Cortex of kidney (tissue), 1 donor: ENCODE measurements at places on chromosomes 12 and 14.

DNA sequence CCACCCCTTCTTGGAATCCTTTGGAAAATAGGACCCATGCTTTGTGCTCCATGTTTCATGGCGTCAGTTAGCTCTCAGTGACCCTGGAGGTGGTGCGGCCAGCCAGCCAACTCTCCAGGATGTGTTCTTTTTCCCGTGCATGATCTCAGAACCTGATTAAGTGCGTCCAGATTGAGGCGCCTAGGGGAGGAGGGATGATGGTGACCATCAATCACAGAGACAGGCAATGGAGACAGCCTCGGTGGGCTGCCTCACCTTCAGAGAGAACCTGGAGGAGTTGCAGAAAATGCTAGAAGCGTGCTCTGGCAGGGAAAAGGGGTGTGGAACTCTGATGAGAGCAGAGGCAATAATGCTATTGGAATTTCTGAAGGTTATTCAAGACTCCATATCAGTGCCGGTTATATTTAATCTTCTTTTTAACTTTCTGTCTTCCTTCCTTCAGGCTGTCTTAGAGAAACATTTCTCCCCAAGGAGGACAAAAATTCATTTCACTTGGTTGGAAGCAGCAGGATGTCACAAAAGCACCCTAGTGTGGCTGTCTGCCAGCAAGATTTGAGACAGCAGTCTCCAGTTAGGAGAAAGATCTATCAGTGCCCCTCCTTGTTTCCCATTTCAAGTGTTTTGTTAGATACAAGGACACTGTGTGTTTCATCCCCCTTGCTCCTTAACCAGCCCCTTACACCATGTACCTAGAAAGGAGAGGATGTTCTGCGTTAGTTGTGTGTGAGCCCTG is 53.3 kb upstream of the IGF1 start:
- no peak for DNase-seq

DNA sequence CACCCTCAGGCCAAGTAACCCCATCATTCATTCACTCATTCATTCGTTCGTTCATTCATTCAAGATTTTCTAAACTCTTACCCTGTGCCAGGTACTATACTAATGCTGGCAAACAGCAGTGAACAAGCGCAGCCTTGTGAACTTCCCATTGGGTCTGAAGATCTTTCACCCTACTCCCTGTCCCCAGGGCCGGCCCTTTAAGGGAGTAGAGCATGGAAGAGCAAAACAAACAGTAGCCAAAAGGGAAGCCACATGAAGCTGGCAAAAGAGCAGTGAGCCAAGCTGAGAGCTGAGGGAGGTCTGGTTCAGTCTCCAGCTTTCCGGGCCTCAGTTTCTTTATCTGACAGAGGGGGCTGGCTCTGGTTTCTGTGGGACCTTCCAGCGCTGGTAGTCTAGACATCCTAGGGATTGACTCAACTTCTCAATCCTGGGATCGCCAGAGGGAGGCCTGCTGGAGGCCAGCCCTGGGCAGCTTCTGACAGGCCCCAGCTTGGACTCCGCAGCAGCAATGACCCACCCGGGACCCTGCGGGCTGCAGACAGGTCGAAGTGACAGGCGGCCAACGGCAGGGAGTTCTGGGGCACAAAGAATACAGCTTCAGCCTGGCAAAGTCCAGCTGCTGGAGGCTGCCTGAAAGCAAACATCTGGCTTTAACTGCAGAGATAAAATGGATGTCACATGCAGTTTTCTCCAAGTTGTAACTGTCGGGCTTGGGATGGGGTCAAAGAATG is 27.1 kb downstream of the ACTN1 start:
- DNase-seq: no peak

- DNase-seq: no peak
Observed at GRCh38 chr14:88831284-88831683, 6.8 kb downstream of the TTC8 start.

DNA sequence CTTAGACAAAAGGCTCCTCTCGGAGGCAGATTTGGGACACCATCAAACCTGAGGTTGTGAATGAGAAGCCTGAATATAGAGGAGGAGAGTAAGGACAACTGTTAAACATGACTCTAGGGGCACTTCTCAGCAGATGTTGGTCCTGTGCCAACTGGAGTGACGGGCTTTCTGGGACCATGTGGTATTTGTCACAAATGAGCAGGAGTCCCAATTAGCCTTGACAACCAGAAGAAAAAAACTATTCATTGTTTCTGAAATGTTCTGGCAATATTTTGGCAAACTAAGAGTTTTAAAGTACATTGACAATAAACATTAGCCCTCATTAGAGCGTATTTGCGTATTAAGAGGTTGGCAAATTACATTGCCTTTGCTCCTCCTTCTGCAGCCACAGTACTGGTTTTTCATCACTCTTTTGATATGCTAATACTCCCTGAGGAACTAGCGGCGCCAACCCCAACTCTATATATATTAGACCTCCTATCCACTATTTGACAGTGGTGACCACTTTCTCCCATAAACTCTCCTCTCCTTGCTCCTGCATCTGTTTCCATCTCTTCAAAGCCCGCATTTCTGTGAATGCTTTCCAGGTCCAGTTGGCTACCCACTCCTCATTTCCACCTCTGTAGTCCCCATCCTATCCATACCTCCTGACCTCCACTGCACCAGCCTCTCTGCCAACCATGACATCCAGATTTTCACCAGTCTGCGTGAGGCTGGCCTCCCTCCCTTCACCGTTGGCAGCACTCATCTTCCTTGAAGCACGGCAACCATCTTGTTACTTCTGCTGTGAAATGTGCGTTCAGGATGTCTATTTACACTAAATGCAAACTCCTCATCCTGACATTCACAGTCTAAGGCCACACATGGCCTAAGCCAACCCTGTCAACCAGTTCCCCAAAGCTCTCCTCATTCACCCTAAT is 100.7 kb downstream of the ZFC3H1 start:
- no peak for DNase-seq

DNA sequence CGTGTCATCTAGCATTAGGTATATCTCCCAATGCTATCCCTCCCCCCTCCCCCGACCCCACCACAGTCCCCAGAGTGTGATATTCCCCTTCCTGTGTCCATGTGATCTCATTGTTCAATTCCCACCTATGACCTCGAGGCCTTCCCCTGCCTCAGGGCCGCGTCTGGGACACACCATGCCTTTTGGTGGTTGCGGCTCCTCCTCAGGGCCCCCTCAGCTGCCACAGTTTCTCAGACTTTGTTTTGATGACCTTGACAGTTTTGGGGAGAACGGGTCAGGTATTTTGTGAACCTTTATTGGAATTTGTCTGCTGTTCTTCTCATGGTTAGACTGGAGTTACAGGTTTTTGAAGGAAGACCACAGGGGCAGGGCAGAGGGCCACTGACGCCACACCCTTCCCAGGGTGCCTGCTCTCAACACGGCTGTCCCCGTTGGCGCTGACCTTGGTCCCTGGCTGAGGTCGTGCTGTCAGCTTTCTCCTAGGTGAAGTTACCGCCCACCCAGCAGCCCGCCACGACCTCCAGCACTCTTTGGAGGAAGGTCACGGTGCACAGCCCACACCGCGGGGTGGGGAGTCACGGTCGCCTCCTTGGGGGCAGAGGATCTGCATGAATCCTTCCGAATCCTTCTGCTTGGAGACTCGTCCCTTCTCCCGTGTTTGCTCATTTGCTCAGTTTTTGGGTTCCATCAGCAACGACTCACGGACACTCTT is 130.5 kb downstream of the KIF26A start:
- no peak for DNase-seq

DNA sequence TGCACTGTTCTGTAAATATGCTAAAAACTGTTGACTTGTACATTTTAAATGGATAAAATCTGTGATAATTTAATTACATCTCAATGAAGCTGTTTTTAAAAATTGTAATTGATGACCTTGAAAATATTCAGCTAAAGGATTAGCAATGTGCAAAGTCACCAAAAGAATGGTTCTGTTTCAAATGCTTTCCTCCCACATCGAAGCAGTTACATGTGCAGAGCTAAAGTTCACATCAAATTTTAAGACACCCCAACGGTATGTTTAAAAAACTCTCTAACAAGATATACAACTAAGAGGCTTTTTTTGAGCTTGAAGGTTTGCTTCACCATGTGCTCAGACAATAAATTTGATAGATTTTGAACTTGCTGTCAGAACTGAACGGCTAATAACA is 114.6 kb upstream of the KRAS start:
- no peak for DNase-seq

- DNase-seq: no peak
Observed at GRCh38 chr14:103930051-103930604, 1.9 kb downstream of the TDRD9 start.

GRCh38 chr14:99806836-99807235 is 13.6 kb downstream of the EML1 start:
- no peak for DNase-seq

GRCh38 chr12:67039995-67040860 is 228.9 kb upstream of the CAND1 start:
- no peak for DNase-seq

DNA sequence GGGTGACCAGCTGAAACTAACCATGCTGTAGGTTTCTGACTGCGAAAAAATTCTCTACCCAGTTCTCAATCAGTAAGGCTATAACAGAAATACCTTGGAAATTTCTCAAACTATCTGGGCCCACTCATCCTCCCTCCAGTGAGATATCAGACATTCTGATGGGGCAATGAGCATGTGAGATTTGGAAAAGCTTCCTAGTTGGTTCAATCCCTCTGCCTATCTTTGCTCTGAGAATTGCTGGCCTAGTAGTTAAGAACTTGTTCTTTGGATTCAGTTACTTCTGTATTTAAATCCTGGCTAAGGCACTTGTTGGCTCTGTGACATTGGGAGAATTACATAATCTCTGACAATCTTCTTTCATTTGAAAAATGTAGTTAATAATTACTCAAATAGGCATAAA is 119.4 kb downstream of the SLC15A5 start:
- no peak for DNase-seq

DNA sequence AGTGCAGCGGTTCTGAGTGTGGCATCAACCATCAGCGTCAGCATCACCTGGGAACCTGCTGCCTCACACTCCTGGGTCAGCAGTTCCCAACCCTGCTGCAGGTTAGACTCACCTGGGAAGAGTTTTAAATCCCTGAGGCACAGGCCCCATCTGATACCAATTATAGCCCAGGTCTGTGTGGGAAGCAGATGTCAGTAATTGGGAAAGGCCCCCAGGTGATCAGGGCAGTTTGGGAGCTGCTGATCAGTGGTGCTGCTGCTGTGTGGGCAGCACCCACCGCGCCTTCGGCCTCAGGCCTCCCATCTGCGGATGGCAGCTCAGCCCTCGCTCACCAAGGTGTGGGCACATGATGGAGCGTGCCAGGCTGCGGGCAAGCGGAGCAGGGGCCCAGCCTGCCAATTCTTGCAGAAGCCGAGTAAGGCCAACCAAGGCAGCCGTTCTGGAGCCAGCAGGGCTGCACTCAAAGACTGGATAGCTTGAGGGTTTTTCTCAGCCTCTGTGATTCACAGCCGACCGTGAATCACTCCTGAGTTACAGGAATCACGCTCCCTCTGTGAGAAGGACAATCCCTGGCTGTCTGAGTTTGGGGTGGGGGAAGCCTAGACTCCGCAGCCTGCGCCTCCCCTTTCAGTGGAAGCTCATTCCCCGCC is 155.6 kb upstream of the SFSWAP start:
- no peak for DNase-seq

DNA sequence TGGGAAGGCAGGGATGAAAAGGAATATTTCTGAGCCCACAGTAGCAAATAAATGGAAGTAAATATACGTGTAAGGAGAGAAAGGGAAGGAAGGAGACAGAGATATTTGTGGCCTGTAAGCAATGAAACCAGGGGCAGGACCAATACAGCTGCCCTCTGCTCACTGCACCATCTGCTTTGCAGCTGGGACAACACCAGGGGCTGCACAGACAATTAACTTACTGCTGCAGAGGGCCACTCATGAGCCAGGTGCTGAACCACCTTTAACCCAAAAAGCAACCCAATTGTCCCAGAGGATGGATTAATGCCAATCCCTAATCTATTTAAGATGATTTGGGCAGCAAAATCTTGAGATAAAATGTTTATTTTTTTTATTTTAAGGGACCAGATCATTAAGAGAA is 30.6 kb upstream of the TMX1 start:
- DNase-seq: no peak

DNA sequence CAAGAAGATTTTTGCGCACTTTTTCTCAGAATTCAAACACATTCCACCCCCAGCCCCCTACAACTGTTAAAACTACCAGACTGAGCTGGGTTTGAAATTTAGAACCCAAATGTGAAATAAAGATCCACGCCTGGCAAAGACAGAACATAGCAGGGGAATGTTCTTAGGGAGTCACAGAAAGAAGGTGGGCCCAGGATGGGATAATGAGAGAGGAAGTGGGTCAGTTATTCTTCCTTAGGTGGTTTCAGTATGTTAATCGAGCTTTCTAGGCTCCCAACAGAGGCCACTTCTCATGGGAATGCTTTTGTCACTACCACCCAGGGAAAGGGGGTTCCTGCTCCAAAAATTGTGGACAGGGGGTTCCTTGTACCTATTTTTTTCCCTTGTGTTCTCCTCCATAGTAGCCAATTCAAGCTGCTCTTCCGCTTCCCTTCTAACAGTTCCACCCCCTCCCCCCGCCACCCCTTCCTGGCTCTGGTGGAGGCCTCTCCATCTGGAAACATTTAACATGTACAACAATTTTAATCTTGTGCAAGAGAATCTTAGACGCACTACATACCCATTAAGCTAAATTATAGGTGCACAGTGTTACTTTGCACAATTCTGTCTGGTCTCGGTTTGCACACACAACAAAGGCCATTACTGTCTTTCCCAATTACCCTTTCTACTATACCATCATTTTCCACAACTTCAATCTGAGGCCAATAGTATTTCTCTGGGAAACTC is 218.1 kb downstream of the MON2 start:
- DNase-seq: no peak

DNA sequence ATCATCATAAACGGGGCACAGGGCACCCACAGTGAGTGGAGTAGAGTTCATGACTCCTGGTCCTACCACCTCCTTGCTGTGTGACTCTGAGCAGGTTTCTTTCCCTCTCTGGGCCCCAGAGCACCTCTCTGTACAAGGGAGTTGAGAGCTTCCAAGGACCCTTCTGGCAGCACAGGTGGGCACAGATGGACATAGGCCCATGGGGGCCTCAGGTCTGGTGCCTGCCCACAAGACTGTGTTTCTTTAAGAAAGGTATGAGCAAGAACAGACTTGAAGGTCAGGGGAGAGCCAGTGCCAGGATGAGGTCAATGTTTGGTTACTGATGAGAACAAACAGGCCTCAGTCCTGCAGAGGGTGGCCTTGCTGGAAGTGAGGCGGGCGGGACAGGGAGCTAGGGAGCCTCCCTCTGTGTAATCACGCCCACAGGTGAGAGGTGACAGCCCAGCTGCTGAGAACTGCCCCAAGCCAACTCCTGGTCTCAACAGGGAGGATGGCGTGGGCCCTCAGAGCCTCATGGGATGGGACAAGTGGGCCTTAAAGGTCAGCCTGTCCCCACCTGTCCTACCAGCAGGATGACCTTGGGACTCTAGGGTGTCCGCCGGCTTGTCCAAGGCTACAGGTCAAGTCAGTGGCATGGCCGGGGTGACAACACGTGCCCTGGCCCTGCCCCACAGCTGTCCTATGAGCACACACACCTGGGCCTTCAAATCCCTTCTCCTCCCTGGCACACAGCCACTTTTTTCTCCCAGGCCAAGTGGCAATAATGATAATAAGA is 49.1 kb downstream of the CCDC85C start:
- no peak for DNase-seq

GRCh38 chr12:132030367-132031038 is 80.8 kb downstream of the EP400 start:
- no peak for DNase-seq

GRCh38 chr14:90096566-90096965 is 34.8 kb downstream of the KCNK13 start:
- DNase-seq: no peak
